Activated naive CD4-positive, alpha-beta T cell treated with anti-CD3 and anti-CD28 coated beads, Interleukin-2, amount 50 U/mL, for 72 hours (primary cell): ENCODE measurements at places on chromosomes 4 and X.

- no peak for DNase-seq
Observed at GRCh38 chrX:112056886-112057285, 25.7 kb downstream of the TRPC5 start.

DNA sequence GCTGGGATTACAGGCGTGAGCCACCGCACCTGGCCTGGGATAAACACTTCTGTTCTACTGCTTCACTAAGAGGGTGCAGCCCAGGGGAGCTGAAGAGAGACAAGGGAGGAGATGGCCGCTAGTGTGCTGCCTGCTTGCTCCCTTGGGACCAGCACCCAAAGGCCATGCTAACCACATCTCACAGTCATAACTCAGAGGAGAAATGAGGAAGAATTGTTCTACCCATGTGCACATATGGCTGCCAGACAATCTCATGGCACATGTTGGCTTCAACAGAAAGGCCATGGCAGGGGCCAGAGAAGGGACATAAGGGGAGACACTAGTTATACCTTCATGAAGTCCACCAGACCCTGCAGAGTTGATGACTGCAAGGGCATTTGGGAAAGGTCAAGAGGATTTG is 22.4 kb downstream of the CLDN22 start:
- DNase-seq = no peak

- DNase-seq = no peak
Observed at GRCh38 chrX:17164941-17165340, 210.1 kb upstream of the NHS start.

DNA sequence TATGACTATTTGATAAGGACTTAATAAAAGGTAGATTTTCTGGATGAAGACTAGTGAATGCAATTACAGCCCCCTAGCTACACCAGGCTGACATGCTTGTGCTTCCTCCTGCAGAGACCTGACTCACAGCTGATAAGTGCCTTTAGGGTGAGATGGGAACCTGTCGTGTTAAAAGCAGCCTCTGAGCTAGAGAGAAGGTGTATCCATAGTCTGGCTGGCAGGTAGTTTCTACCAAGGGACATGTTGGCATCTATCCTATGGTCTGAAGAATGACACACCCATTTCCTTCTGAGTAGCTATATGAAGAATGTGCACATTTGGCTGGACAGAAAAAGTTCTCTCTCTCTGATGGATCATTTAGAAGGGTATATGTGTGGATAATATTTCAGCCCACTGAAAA is 64.1 kb downstream of the PARM1 start:
- DNase-seq = no peak

- DNase-seq = no peak
Observed at GRCh38 chrX:6852869-6853268, 294.6 kb upstream of the STS start.

DNA sequence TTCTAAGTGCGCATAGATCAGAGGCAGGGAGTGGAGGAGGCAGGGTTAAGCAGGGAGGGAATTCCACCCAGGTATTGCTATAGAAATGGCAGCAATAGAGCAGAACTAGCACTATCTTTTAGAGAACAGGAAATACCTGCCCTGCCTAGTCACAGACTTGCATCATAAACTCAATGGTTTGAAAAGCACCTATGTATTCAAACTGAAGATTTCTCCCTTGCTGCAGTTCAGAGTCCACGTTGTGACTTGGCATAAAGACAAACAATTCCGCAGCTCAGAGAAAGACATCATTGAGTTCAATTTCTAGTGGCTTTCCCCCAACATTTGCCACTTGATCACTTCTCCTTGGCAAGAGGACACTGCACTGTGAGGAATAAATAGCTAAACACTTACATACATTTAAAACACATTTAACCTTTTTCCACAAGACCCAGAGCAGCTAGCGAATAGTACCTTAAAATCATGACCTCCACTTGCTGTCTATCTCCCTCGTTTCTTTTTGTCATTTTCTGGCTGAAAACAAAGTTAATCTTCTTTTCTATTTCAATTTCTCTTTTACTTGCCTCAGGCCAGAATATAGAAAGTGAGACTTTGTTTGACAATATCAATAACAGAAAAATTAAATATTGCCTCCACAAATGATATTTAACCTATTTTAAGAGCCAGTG is 42.4 kb downstream of the SLC7A11 start:
- DNase-seq = no peak

DNA sequence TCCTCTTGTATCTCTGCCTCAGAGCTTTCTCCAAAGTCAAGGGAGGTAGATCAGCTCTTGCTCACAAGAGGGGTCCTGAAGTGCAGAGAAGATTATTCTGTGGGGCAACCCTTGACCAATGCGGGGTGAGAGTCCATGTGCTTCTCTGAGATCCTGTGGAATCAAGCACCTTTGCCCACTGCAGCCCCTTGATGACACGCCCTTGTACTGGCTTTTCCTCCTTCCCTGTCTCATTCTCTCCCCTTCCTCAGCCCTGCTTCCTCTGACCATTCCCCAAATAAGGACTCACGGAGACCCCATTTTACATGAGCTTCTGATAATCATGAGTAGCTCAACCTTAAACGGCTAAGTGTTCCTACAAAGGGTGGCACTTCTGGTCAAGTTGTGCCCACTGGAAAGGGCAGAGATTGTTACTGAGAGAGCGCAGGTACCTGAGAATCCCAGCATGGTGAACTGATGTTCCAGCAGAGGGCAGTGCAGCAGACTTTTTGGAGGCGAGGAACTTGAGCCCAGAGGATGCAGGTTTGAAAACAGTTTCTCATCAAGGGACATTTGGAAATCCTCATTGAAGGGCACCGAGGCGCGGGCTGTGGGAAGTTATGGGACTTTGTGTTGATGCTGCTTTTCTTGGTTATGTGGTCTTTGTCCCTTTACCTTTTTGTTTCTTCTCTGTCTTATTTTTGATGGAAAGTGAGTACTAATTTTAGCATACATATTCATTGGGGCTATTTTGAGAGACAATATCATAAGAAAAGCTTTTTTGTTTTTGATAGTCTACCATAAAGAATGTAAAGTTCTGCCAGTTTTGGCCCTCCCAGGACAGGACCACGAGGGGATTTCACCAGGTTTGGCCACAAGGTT is 201.3 kb downstream of the RBM46 start:
- DNase-seq = no peak

DNA sequence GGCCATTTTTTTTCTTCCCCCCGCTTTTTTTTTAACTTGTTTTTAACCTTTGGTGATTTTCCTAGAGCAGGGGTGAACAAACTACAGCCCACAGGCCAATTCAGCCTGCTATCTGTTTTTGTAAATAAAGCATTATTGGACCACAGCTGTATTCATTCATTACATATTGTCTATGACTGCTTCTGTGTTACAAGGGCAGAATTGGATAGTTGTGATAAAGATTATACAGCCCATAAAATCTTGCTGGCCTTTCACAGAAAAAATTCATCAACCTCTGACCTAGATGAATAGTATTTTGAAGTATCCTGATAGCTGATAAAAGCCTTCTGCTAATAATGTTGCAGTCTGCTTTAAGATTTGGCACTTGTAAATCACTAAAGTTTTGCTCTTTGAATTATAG is 63.4 kb downstream of the SMAD1 start:
- DNase-seq = no peak

- no peak for DNase-seq
Observed at GRCh38 chr4:76626686-76627465, 191.8 kb downstream of the SHROOM3 start.

GRCh38 chrX:41526925-41527324 is 79.8 kb downstream of the NYX start:
- DNase-seq = no peak

- no peak for DNase-seq
Observed at GRCh38 chrX:20159797-20160385, 18.3 kb upstream of the EIF1AX start.

DNA sequence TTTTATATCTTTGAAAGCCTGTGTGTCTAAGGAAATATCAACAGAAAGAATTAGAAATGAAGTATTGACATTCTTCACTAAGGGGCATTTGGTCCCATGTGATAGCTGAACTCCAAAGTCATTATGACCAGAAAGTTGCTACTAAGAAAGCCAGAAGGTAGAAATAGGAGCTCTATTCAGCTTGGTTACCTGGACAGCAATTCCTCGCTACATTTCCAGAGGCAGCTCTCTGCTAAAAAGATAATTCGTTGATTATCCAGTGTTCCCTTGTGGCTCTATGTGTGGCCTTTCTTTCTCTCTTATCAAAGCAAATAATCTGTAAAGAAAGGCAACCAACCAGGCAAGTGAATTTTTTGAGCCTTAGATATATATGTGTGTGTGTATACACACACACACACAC is 341.3 kb downstream of the ADGRL3 start:
- DNase-seq = no peak

- no peak for DNase-seq
Observed at GRCh38 chr4:159592898-159593556, 490.1 kb downstream of the RAPGEF2 start.

DNA sequence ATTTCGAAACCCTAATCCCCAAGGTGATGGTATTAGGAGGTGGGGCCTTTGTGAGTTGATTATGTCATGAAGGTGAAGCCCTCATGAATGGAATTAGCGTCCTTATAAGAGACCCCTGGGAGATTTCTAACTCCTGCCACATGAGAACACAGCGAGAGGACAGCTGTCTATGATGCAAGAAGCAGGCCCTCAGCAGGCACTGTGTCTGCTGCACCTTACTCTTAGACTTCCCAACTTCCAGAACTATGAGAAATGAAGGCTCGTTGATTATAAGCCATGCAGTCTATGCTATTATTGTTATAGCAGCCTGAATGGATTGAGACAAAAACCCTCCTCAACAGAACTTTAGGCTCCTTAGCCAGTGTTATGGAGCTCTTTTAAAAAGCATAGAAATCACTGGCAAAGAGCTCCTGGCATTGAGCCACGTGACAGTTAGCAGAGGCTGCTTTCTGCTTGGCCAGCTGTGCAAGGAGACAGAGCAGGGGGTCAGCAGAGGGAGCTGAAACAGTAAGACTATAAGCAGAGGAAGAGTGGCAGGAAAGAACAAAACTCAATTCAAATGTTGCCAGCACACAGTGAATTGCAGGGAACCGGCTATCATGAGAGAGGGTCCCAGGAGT is 219.2 kb upstream of the FAT1 start:
- DNase-seq = no peak

DNA sequence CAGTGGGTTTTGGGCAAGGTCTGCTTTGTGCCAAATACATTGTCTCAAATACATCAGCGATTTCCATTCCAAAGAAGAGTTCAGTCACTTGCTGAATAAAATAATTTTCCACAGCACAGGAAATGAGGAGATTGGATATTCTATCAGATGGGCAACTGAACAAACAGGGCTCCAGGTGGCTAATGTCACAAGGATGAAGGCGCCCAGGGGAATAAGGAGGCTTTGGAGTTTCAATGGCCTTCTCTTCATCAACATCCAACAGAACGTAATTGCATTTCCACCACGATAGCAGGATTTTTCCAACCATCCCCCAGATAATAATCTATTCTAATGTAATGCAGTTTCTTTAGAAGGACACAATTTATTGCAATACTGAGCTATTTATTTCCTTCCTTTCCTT is 104.7 kb upstream of the KLHL13 start:
- DNase-seq = no peak

DNA sequence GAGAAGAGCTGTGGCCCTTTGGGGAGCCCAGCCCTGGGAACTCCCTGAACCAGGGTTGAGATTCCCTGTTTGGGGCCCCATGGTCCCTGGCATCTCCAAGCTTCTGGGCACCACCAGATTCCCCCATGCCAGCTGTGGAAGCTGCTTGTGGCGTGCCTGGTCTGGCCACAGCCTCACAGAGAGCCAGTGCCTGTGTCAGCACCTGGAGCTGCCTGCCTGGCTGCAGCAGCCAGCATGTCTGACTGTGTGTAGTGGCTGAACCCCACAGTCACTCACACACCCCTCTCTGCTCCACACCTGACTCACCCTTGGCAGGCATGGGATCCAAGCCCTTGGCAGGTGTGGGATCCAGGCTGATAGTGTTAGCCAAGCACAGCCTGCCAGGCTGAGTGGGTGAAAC is 97.2 kb upstream of the GALNTL6 start:
- no peak for DNase-seq

DNA sequence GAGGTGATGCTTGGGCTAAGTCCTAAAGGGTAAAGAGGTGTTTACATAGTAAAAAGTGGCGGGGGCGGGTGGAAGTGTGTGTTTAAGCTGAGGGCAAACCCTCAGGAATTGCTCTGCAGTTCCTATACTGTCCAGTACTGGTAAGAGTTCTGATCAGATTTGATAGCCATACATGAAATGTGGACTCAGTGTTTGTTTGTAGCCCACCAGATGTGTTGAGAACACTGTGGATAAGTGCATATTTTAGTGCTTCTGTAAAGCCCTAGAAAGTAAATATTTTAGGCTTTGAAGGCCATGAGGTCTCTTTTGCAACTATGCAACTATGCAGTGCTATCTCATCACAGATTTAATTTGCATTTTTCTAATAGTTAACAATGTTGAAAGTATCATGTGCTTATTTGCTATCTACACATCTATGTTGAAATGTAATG is 80.7 kb upstream of the EOLA2 start:
- DNase-seq = no peak

DNA sequence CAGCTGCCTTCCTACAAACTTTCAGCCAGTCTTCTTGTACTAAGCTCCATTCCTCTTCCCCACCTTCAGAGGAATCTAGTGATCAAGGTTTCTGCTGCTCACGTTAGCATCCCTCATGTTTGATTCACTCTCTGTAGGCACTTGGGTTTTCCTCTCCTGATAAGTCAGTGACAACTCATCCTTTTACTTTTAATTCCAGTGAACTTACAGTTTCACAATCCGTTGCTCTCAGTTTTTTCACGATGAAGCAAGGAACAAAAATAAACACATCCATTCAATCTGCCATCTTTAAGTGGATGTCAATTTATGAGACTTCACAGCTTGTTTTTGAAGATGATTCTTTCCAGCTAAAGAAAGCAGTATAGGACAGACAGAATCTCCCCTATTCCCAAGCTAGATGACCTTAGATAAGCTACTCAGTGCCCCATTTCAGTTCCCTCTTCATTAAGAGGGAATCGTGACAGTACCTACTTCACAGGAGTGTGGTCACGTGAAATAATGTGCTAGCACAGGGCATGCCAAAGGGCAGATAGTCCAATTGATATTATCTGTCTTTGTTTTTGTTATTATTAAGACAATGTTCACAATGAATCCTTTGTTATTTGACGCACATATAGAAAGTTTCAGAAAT is 234.3 kb downstream of the PALLD start:
- no peak for DNase-seq

DNA sequence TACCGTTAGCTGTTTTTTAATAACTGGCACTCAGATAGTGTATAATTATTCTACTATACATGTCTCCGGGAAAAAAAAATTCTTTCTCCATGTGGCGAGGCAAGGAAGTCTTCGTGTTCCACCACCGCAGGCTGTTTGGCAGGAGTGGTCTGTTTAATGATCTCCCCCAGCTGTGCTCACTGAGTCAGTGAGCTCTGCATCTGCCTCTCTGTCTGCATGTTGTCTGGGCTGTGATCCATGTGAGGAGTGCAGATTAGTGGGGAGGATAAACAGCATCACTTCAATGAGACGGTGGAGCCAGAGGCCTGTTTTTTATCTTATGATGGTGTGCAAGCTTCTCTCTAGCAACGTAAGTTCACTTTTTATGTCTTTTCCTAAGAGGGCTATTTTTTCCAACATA is 69.8 kb downstream of the RPS3A start:
- DNase-seq = no peak

GRCh38 chrX:30488092-30488491 is 89.5 kb downstream of the TASL start:
- no peak for DNase-seq

- peak; percentile 44 for DNase-seq
Observed at GRCh38 chrX:13487731-13488505, 81.5 kb upstream of the EGFL6 start.

GRCh38 chr4:54395013-54395527 is 166.0 kb downstream of the PDGFRA start:
- DNase-seq = no peak

- no peak for DNase-seq
Observed at GRCh38 chrX:110419512-110419911, 60.9 kb downstream of the RTL9 start.

- no peak for DNase-seq
Observed at GRCh38 chr4:127140306-127140705, 492.5 kb upstream of the INTU start.
